NCI-H1436 treated with DMSO at 0.1 percent for 48 hours (cell line): ENCODE measurements at places on chromosomes 1 and 21.

- no peak for DNase-seq
Observed at GRCh38 chr1:194394676-194395075, 1208.3 kb upstream of the B3GALT2 start.

- no peak for DNase-seq
Observed at GRCh38 chr21:45844181-45844580, 137.4 kb upstream of the COL6A1 start.

- DNase-seq: no peak
Observed at GRCh38 chr1:222732216-222733159, 4.5 kb upstream of the FAM177B start.

- DNase-seq: no peak
Observed at GRCh38 chr1:202571719-202572339, 138.4 kb downstream of the SYT2 start.

GRCh38 chr1:31839662-31840343, 24.0 kb upstream of the SPOCD1 start:
- no peak for DNase-seq

DNA sequence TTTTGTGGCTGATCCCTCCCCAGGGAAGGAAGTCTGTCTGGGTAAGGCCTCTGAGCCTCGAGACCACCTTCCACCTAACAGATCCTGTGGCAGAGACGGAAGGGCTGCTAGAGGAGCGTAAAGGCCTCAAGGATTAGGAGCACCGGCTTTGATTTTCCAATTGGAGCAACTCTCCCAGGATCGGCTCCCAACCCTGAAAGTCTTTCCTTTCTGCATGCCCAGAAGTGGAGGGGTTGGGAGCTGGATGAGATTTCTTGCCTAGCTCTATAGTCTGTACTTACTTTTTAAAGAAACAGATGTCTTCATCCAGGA, 41.4 kb downstream of the ELK4 start:
- DNase-seq: no peak

DNA sequence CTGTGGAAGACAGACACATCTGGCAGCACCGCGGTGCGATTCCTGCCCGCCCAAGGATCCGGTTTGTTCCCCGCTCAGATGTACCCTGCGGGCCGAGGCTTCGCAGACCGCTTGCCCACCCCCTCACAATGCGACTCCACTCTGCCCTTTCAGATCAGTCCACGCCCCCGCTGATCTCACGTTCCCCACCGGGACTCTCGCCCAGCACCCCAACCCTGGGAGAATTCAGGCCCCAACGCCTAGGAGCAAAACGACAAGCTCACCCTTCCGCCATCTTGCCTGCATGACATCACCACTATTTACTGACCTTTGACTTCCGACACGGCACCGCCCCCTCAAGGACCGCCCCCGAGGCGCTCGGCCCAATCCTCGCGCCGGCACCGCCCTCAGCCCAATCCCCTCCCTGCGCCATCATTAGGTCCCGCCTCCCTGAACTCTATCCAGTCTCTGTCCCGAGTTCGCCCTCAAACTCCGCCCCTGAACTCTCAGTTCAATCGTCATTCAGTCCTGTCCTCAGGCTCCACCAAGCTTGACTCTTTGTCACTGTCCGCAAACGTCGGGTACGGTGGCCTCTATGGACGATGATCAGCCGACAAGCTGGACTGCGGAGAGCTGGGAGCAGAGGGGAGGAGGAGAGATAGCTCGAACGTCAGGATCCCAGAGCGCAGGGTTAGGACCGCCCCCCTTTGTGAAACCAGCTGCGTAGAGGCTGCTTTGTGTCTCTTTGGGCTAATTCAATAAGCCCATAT, at the start of gene BSDC1:
Gene BSDC1 (minus strand): TSS at position 301 of the 749 bp plus-strand sequence. CDS start 27 bp downstream, at position 274.
- DNase-seq: peak; percentile 86

- no peak for DNase-seq
Observed at GRCh38 chr1:246160374-246160773, 346.7 kb downstream of the SMYD3 start.

GRCh38 chr1:171643156-171643555, 9.3 kb downstream of the MYOC start:
- no peak for DNase-seq

DNA sequence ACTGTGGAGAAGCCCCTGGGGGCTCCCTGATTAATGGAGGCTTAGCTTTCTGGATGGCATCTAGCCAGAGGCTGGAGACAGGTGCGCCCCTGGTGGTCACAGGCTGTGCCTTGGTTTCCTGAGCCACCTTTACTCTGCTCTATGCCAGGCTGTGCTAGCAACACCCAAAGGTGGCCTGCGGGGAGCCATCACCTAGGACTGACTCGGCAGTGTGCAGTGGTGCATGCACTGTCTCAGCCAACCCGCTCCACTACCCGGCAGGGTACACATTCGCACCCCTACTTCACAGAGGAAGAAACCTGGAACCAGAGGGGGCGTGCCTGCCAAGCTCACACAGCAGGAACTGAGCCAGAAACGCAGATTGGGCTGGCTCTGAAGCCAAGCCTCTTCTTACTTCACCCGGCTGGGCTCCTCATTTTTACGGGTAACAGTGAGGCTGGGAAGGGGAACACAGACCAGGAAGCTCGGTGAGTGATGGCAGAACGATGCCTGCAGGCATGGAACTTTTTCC, 24.8 kb downstream of the PCSK9 start:
- no peak for DNase-seq

DNA sequence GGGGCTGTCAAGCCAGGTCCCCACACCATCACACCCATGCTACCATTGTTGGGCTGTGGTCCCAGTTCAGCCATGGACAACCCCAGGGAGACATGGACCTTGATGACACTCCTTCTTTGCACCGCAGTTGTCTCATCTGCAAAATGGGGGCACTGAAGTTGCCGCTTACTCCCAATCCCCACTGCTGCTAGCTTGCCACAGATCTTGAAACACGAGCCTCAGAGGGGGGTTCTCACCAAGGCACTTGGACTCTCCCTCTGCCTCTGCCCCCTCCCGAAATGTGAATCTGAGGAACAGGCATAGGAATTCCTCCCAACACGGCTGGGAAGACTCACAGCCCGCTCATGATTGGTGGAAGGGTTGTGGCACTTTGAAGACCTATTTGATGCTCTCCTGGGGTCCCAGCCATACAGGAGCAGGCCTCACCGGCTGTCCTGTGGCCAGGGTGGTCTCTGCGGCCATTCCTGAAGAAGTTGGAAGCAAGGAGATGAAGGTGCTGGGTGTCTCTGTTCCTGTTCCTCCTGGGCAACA, 31.1 kb downstream of the RUNX3 start:
- no peak for DNase-seq

- no peak for DNase-seq
Observed at GRCh38 chr1:212609701-212610574, 1.4 kb downstream of the ATF3 start.

DNA sequence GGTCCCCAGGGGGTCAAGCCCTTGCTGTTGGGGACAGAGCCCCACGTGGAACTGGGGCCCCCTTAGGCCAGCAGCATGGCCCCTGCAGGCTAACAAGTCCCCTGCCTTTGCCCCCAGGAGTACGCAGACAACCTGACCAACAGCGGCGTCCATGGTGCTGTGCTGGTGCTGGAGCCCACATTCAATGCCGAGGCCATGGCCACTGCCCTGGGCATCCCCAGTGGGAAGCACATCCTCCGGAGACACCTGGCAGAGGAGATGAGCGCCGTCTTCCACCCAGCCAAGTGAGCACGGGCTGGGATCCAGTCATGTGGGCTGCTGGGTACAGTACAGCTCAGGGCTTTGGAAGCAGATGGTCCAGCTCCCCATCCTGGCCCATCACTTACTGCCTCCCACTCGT, 49.6 kb upstream of the TMEM51 start:
- no peak for DNase-seq

GRCh38 chr1:189513091-189513490, 964.6 kb downstream of the BRINP3 start:
- DNase-seq: no peak

GRCh38 chr1:187527346-187527745, 698.6 kb downstream of the PLA2G4A start:
- DNase-seq: no peak

DNA sequence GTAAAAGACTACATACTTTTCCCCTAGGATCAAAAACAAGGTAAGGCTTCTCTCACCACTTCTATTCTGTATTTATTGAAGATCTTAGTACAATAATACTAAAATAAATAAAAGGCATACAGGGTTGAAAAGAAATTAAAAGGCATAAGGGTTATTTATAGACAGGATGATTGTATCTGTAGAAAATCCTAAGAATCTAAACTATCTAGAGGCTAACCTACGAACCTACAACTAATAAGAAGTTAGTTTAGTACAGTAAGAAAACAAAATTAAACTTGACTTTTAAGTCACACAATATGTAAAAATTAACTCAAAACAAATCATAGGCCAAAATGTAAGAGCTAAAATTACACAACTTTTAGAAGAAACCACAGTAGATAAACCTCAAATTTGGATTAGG, 50.4 kb upstream of the ADAM30 start:
- no peak for DNase-seq

GRCh38 chr1:55529017-55529416, 313.9 kb upstream of the USP24 start:
- no peak for DNase-seq

DNA sequence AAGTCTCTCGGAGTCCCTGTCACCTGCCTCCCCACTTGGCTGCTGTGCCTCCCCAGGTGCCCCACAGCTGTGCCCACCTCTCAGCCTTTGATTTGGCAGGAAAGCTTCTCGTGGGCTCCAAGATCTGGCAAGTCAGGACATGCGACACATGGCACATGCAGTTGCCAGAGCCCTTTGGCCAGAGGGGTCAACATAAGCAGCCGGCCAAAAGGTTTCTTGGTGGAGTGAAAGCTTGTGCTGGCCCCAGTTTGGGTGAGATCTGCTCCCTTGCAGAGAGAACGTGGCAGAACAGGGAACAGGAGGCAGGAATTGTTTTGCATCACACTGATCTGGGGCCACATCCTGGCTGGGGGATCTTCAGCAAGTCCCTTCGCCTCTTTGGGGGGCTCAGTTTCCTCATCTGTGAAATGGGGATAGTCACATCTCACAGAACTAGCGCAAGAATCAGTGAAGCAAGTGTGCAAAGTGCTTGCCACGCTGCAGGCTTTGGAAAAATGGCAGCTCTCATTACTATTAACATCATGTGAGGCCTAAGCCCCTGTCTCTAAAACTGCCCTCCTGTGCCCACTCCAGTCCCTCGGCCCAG, 232.6 kb downstream of the TRABD2B start:
- DNase-seq: no peak

GRCh38 chr21:29124645-29125044, 5.8 kb upstream of the MAP3K7CL start:
- DNase-seq: no peak

DNA sequence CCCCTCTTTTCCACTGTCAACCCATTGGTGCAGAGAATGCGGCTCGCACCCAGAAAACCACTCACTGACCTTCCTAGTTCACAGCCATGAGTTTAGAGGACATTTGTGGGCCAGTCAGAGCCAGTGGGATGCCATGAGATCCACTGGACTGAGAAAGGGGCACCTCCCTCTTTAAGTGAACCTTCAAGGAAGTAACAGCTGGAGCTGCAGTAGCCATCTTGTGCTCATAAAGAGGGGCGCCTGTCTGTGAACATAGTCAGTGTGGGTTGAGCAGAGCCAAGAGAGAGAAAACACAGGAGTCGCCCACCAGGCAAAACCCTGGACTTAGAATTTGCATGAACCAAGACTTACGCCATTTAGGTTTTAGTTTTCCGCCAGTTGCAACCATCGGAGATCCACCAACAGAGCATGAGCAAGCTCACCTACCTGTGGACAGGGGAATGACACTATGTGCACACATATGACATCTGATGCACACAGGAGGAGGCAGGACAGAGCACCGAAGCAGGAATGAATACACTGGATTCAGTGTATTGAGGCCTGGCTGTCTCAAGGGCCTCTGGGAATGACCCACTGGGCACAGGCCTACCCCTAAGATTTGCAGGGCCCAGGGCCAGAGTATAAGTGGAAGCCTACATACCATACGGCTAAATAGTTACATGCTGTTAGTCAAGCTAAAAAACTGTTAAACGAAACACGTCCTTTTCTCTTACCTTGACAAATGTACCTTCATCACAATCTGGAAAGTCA, 151.6 kb downstream of the GRIK3 start:
- no peak for DNase-seq

DNA sequence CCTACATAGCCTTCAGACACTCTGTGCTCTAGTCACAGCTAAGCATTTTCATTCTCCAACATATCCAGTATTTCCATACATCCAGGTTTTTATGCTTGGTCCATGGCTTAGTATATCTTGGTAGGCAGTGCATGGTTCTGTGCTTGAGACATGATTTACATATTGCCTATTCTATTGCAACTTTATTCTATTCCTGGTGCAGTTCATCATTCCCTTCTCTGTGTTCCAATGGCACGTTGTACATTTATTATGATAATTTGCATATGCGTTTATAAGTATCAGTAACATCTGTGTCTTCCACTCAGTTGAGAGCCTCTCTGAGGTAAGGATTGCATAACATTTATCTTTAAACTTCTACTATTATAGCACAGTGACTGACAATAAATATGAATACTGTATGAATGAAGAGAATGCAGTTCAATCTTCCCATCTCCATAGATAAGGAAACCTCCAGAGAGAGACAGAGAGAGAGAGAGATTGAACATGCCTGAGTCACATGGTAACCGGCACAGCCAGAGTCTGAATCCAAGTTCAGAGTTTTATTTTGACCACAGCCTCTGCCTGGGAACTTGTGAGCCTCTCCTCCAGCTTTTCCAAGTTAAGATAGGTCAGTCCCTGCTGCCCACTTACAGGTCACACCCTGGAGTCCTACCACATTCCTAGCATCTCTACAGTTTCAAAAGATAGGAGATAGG, 41.5 kb downstream of the PLPPR5 start:
- DNase-seq: no peak

GRCh38 chr21:34205811-34206571, 132.6 kb downstream of the MRPS6 start:
- DNase-seq: no peak

- no peak for DNase-seq
Observed at GRCh38 chr1:180926164-180926981, 13.7 kb downstream of the KIAA1614 start.

DNA sequence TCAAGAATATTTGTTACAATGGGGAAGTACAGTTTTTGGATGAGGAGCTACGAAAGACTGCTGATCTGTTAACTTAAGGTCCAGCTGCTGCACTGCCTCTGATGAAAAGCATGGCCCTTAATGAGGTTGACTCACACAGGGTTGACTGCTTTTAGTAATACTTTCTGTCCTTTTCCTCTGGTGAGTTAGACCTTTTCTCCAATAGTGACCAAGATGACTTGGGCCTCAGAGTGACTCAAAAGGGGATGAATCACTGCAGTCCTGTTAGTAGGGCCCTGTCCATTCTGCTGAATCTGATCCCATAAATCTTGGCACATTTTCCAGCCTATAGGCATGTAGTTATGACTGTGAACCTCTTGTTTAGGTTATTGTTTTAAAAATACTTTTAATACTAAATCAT, 2.7 kb downstream of the DISP1 start:
- no peak for DNase-seq

- no peak for DNase-seq
Observed at GRCh38 chr1:15531003-15531402, 4.4 kb downstream of the DNAJC16 start.

GRCh38 chr1:36203027-36203553, 21.2 kb upstream of the THRAP3 start:
- no peak for DNase-seq

GRCh38 chr1:2584686-2585317, 1.8 kb upstream of the PRXL2B start:
- no peak for DNase-seq

- DNase-seq: no peak
Observed at GRCh38 chr1:44411861-44412260, 6.8 kb downstream of the RNF220 start.
